ENCODE measurements at places on chromosomes 4 and X.

DNA sequence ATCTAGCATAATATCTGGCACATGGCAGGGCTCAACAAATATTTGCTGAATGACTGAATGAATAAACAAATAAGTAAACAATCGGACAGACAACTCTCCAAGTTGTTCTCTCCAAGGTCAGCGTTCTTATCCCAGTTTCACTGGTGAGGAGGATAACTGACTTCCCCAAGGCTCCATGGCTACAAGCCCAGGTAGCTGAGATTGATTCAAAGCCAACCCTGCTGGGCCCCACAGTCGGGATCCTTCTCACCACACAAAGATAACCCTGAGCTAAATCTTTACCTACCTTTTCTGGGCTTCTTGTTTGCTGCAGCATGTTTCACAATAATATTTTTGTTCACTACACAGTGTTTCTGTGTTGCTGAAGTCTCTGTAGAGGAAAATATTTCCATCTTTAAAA, 54.9 kb downstream of the USP46 start:
- DNase-seq: no peak

GRCh38 chr4:4269331-4269731, 20.6 kb downstream of the LYAR start:
- DNase-seq: no peak

GRCh38 chr4:154559494-154560418, 3.1 kb upstream of the FGB start:
- peak; percentile 6 for DNase-seq

- DNase-seq: no peak
Measured at GRCh38 chr4:168039593-168039992, 52.7 kb upstream of the ANXA10 start.

DNA sequence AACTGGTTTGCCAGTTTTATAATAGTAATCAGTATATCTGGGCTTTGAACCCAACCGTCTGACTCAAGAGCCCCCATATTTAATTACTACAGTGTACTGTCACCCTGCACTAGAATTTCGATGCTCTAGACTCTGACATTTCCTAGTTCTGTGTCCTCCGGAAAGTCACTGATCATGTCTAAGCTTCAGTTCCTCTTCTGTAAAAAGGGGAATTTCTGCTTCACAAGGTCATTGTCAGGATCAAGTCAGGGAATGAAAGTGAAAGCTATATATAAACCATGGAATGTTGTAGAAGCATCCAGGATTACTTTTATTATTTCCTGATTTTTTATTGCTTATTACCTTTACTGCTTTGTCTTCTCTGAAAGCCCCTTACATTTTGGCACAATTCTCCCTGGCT, 4.0 kb upstream of the KCNIP4 start:
- no peak for DNase-seq

DNA sequence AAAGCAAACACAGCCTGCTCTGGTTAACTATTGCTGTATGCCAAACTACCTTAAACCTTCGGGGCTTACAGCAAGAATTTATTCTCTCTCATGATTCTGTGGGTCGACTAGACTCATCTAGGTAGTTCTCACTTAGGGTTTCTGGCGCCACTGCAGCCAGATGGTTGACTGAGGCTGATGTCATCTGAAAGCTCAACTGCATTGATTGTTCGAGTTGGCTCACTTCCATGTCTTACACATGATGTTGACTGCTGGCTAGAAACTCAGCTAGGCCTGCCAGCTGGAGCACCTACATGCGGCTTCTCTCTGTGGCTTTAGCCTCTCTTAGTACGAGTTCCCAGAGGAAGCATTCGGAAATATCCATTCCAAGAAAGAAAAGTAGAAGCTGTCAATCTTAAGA, 103.2 kb downstream of the SRPX start:
- no peak for DNase-seq

DNA sequence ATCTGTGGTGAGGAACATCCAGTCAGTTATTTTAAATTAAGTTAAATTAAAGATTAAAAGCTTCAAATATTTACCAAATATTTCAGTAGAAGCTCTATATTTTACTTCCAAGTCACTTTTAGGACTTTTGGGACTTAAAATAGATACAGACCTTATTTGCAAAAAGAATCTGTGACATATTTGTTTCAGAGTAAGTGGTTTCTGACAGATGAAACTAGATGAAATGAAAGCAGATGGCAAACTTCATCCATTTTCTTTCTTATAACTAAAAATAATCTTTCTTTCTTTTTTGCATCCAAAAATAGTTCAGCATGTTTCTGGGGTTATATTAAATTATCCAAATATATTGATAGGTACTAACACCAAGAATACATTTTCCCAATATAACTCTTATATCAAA, 6.6 kb upstream of the UTP3 start:
- DNase-seq: no peak

GRCh38 chr4:22941688-22942375, 249.1 kb downstream of the GBA3 start:
- DNase-seq: no peak

- no peak for DNase-seq
Measured at GRCh38 chr4:122341886-122342285, 36.9 kb upstream of the ADAD1 start.

GRCh38 chrX:3963980-3964379, 250.5 kb upstream of the PRKX start:
- DNase-seq: no peak

- DNase-seq: no peak
Measured at GRCh38 chrX:18394477-18394876, 30.9 kb upstream of the CDKL5 start.

GRCh38 chr4:177638871-177639270, 196.6 kb upstream of the AGA start:
- no peak for DNase-seq

DNA sequence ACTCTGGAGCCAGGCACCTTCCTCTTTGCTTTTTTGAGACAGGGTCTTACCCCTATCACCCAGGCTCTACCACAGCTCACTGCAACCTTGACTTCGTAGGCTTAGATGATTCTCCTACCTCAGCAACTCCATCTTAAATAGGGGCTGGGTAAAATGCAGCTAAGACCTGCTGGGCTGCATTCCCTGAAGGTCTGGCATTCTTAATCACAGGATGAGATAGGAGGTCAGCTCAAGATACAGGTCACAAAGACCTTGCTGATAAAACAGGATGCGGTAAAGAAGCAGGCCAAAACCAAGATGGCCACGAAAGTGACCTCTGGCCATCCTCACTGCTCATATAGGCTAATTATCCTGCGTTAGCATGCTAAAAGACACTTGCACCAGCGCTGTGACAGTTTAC, 770.8 kb upstream of the PRKX start:
- no peak for DNase-seq

- DNase-seq: no peak
Measured at GRCh38 chrX:116628464-116628863, 165.7 kb upstream of the CT83 start.

Measured in CD14-positive monocyte (primary cell).